Stimulated activated CD4-positive, alpha-beta T cell treated with anti-CD3 and anti-CD28 coated beads, TNF-alpha, amount 100 ng/mL, for 1 hour (primary cell): ENCODE measurements at places on chromosomes 1 and 21.

DNA sequence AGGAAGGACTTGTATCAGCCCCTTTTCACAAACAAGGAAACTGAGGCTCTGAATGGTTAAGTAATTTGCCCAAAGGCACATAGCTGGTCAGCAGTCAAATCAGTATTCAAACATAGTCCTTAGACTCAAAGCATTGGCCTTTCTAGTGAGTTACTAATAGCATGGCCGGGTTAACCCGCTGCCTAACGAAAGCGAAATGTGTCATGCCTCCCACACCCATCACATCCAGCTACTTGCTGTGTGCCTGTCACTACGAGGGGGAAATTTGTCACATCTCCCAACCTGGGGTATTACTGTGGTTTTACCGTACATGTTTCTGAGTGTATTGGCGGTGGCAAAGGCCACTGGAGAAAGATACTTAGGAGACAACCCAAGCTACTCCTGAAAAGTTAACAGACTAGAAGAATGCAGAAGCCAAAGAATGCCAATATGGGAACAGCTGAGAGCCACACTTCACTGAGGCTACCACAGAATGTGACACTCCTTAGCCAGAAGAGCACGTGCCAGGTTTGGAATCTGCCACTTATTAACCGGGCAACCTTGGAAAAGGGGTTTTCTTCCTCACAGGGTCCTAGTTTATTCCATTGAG, 363.5 kb downstream of the KCNH1 start:
- DNase-seq = no peak

DNA sequence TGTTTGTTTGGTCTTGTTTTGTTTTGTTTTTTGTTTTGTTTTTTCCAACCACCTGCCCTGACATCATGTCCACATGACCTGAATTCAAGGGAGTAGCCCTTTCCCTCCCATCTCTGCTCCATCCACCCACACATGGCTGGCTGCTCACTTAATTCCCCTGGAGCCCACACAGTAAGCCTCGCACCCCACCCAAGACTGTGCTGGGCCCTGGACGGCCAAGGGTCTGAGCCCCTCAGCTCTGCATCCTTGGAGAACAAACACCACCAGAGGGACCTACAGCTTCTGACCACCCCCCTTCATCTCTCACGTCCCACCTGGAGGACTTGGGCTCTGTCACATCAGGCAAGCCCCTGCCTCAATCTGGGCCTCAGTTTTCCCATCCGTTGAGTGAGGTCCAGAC, 39.1 kb downstream of the MATN1 start:
- no peak for DNase-seq

DNA sequence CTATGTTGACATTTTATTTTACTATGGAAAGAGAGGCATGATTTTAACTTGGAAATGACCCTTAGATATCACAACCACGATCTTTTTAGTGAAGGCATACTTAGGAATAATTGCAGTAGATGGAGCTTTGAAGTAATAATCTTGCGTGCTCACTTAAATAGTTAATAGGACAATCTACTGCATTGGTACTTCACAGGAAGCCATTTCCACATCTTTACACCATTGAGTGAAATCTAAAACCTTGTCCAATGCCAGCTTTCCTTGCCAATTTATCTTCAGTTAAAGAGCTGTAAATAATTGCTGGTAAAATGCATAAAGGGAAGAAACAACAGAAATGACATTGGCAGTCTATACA, 586.3 kb downstream of the ADGRL2 start:
- DNase-seq = no peak

DNA sequence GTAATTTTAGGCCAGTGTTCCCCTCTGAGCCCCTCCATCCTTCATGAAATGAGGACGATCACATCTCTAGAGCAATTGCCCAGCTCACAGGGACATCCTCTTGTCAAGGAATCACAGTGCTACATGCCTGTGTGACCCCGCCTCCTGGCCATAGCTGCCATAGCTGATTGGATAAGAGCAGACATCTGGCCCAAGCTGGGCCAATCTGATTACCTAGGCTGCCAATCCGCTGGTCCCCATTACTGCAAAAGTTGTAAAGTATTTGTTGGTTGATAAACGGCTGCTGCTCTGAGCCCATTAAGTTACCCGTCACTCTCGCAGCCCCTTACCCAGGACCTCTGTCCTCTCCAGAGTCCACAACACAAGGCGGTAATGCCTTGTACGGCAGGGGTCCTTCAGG, 8.3 kb downstream of the NT5C1A start:
- no peak for DNase-seq

DNA sequence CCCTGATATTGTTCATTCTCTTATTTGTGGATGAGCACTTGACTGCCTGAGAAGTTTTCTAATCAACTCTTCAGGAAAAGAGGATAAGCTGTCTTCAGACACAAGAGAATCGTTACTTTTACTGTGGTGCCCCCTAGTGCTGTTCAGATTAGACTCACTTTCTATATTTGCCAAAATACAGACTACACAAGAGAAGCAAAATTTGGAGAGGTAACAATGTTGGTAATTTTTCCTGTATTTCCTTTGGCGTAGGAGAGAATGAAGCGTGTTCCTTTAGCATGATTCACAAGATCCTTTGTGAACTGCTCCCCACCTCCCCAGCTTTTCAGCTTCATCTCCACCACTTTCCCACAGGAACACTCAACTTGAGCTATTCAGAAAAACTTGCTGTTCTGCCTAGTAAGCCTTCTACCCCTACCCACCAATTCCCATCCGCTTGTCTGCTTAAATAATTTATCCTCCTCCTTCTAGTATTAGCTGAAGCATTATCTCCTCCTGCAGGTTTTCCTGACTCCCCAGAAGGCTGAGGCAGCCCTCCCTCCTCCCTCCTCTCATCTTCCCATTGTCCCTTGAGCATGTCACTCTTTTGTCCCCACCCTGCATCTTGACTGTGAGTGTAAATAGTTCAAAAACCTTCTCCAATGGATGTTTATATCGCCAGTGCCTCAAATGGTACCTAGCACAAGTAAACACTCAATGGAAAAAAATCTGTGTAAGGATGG, 4.5 kb downstream of the TNFSF4 start:
- DNase-seq = no peak

GRCh38 chr1:12148160-12148957, 18.4 kb upstream of the TNFRSF1B start:
- no peak for DNase-seq

GRCh38 chr1:200262326-200262965, 147.4 kb downstream of the ZNF281 start:
- no peak for DNase-seq

- DNase-seq = no peak
Observed at GRCh38 chr1:30290581-30290980, 432.8 kb downstream of the MATN1 start.
